ENCODE measurements at places on chromosomes 12 and 14.
A peak's percentile ranks its signal among the peaks of the same experiment; 100 is the strongest.

DNA sequence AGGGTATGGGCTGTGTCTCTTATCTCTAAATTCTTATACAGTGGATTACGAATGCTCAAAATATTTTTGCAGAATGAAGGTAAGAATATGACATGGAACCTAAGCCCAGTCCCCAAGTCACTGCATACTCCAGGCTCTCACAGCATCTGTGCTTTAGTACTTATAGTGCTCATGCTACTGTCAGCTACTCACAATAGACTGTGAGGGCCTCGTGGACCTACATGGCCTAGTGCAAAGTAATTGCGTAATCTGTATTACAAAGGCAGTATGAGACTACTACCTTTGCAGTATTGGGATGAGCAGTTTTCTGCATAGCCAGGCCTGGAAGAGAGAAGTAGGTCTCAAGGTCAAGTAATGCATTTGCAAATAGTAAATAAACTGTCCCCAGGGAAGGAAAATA, 27.9 kb downstream of the VWF start:
- DNase-seq = no peak

DNA sequence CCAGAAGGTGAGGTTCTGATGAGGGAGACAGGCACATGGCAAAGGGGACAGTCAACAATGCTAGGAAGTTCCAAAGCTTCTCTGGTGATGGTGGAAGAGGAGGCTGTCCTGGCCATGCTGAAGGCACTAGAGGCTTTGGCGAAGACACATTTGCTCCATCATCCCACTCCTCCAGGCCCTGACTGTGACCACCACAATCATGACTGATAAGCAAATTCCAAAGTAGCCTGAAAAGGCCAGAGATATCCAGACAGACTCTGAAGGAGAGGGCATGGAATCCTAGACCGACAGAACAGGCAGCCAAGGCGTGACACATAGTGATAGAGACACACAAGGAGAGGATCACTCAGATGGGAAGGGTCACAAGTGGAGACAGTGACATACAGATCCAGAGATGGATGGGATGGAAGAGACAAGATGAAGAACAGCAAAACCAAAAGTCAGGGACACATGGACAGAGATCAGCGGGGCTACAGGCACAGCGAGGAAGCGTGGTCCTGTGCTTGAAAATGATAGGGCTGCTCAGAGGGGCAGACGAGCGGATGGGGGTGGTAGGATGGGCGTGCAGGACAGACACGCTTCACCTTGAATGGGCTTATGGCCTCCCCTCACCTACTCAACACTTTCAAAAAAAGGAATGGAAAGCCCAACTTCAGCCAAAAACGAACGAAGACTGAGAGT, 1.3 kb downstream of the ZFHX2 start:
- DNase-seq = no peak

DNA sequence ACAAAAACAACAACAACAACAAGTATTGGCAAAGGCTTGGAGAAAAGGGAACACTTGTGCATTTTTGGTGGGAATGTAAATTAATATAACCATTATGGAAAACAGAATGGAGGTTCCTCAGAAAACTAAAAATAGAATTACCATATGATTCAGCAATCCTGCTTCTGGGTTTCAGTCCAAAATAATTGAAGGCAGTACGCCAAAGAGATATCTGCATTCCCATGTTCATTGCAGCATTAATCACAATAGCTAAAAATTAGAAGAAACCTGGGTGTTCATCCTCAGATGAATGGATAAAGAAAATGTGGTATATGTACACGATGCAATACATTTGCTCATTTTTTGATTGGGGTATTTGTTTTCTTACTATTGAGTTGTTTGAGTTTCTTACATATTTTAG, 813.0 kb downstream of the NRXN3 start:
- DNase-seq = no peak

GRCh38 chr14:87343652-87344051, 649.3 kb downstream of the GALC start:
- DNase-seq = no peak

GRCh38 chr14:59213368-59214315, 25.2 kb downstream of the DAAM1 start:
- DNase-seq = no peak

- DNase-seq = peak; percentile 31
These were observed 903 bp upstream of the NT5DC3 start for GRCh38 chr12:103841690-103842584.

- DNase-seq = no peak
These were observed 72.2 kb downstream of the SLC6A15 start for GRCh38 chr12:84840356-84840755.

- DNase-seq = no peak
These were observed 114.6 kb upstream of the SINHCAF start for GRCh38 chr12:31440586-31440985.

- no peak for DNase-seq
These were observed 193.5 kb upstream of the BCL2L14 start for GRCh38 chr12:11877102-11877826.

- no peak for DNase-seq
These were observed 66.5 kb upstream of the DIO3 start for GRCh38 chr14:101494826-101495225.

DNA sequence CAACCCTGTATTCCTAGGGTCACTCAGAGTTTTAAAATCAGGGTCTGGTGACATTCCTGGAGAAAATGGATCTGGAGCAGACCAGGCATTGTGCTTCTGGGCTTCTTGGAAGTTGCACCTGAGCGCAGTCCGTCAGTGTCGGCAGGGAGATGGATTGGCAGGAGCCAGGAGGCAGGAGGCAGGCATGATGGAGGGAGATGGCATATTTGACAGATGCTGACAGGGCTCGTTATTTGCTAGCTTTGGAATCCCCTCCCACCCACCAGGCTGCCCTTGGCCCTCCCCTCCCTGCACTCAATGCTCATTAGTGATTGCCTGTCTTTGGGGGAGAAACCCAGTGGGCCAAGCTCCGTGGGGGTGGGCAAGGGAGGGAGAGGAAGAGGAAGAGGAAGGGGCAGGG, 4.7 kb downstream of the CISTR start:
- no peak for DNase-seq

DNA sequence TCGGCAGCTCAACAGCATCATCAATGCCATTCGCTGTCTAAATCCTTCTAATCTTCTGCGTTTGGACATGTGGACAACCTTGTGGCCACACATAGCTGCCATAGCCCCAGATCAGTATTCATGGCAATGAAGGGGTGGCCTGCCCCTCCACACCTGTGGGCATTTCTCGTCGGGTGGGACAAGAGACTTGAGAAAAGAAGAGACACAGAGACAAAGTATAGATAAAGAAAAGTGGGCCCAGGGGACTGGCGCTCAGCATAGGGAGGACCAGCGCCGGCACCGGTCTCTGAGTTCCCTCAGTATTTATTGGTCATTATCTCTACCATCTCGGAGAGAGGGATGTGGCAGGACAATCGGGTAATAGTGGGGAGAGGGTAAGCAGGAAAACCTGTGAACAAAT, 42.3 kb downstream of the MAGOHB start:
- DNase-seq = no peak

DNA sequence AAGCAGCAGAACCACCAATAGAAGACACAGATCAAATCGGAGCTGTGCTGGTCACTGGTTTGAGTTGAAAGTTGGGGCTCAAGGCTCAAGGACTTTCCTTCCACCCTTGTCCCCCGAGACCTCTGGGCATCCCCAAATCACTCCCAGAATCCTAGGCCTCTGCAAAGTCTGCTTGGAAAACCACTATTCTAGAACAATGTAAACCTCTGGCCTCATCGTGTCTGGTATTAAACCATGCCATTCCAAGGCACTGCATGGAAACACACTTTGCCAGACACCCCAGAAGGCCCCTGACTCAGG, 288.0 kb downstream of the DPF3 start:
- DNase-seq = no peak

DNA sequence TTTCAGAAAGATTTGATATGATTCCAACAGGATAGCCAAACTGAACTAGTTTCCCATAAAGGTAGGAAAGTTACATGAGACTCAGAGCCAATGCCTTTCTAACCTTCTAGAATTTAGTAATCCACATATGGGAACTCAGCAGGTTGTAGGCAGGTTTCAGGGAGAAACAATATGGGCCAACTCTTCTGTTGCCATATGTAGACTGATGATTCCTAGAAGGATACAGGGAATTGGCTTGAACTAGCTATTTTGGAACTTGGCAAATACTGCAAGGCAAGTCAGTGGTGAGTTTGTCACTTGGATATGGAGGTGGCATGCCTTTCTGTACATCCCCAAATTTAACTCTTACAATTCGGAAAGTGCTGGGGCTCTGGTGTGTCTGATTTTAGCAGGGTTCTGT, 15.5 kb downstream of the SUDS3 start:
- DNase-seq = no peak
